ENCODE measurements at places on chromosomes 1 and 21. TPM values are rescaled to one million over a fixed set of nuclear protein-coding genes. Genes with fewer than 3 reads are reported as not detected.

- H3K27ac ChIP-seq, result no peak overlapping the region
- no peak for DNase-seq
- H3K4me1 ChIP-seq, result no peaks in the 10 kb centered on the region
- H3K27me3 ChIP-seq, result no peaks in the 10 kb centered on the region
Observed at GRCh38 chr1:158838660-158839059, 7.5 kb downstream of the MNDA start.

GRCh38 chr1:71850936-71851335, 431.4 kb downstream of the NEGR1 start:
- no peak overlapping the region for H3K4me3 ChIP-seq
- H3K27me3 ChIP-seq, result no peaks in the 10 kb centered on the region
- DNase-seq, result no peak
- no peaks in the 10 kb centered on the region for H3K36me3 ChIP-seq

Gene FAM43B
- total RNA-seq, result 0.16 TPM

DNA sequence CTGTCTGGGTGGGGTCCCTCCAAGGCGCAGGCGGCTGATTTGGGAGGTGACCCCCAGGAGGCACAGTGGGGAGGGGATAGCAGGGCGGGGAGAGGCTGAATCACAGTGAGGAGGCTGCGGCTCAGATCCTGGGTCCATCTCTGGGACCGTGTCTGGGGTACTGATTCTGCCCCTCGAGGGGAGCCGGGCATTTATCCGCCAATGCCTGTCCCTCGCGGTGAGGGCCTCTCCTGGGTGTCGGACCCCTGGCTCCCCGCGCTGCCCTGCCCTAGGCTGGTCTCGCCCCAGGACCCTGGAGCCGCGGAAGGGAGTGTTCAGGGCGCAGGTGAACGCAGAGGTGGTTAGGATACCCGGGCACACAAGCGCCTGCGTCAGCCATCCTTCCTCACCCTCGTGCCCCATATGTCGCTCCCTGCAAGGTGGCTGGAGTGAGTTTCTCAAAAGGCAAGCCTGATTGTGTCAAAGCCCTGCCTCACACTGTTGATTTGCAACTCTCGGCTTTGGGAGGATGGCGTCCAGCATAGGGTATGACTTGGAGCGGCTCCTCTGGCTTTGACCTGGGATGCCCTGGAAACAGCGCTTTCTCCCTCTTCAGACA, 530.9 kb downstream of the PTPRU start:
- H3K27me3 ChIP-seq, result no peaks in the 10 kb centered on the region
- H3K27ac ChIP-seq, result no peak overlapping the region
- H3K36me3 ChIP-seq, result no peaks in the 10 kb centered on the region
- peak; percentile 9 for DNase-seq

- peak overlapping the region; percentile 44 for H3K4me3 ChIP-seq
- no peak for DNase-seq
- H3K36me3 ChIP-seq, result no peaks in the 10 kb centered on the region
- H3K4me1 ChIP-seq, result peaks cover 10% of the 10 kb centered on the region
Observed at GRCh38 chr1:47229886-47230691, 1.9 kb downstream of the TAL1 start.

Gene WNT9A
- 1.1 TPM for total RNA-seq

Gene HFM1
- 4.6 TPM for total RNA-seq

- H3K36me3 ChIP-seq, result no peaks in the 10 kb centered on the region
- H3K4me1 ChIP-seq, result no peaks in the 10 kb centered on the region
- no peaks in the 10 kb centered on the region for H3K27me3 ChIP-seq
- no peak overlapping the region for H3K4me3 ChIP-seq
- no peak overlapping the region for H3K27ac ChIP-seq
- DNase-seq, result no peak
Observed at GRCh38 chr1:116408193-116408592, 35.1 kb downstream of the ATP1A1 start.

DNA sequence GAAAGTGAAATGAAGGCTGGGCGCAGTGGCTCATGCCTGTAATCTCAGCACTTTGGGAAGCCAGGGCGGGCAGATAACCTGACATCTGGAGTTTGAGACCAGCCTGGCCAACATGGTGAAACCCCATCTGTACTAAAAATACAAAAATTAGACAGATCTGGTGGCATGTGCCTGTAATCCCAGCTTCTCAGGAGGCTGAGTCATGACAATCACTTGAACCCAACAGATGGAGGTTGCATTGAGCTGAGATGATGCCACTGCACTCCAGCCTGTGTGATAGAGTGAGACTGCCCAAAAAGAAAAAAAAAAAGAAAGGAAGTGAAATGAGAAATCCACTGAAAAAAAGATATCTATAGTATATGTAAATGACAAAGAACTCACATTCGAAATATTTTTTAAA, 439.9 kb downstream of the DISC1 start:
- no peak for DNase-seq
- H3K27me3 ChIP-seq, result no peaks in the 10 kb centered on the region
- no peak overlapping the region for H3K4me3 ChIP-seq
- H3K36me3 ChIP-seq, result no peaks in the 10 kb centered on the region

GRCh38 chr1:91604632-91605031, 104.0 kb downstream of the CDC7 start:
- DNase-seq, result no peak
- H3K27ac ChIP-seq, result no peak overlapping the region
- no peaks in the 10 kb centered on the region for H3K36me3 ChIP-seq

Gene GPR153
- total RNA-seq, result 6.6 TPM

- no peaks in the 10 kb centered on the region for H3K36me3 ChIP-seq
- DNase-seq, result no peak
- no peaks in the 10 kb centered on the region for H3K4me1 ChIP-seq
- no peak overlapping the region for H3K27ac ChIP-seq
- H3K27me3 ChIP-seq, result no peaks in the 10 kb centered on the region
Observed at GRCh38 chr1:170967042-170967910, 31.9 kb downstream of the MROH9 start.

- H3K36me3 ChIP-seq, result no peaks in the 10 kb centered on the region
- peaks cover 64% of the 10 kb centered on the region for H3K27me3 ChIP-seq
- no peaks in the 10 kb centered on the region for H3K4me1 ChIP-seq
Observed at GRCh38 chr1:3018576-3018975, 2.7 kb upstream of the ACTRT2 start.

Data from breast epithelium (tissue), 4 donors.